ENCODE measurements at places on chromosomes 12 and 14.

- no peak for DNase-seq
These were observed 813.3 kb downstream of the BCL11B start for GRCh38 chr14:98458702-98459101.

- no peak for DNase-seq
These were observed 219.2 kb downstream of the MSRB3 start for GRCh38 chr12:65497660-65498059.

GRCh38 chr12:95115641-95116040 is 42.2 kb upstream of the NR2C1 start:
- DNase-seq: no peak

GRCh38 chr14:36271222-36271621 is 49.2 kb downstream of the MBIP start:
- no peak for DNase-seq

DNA sequence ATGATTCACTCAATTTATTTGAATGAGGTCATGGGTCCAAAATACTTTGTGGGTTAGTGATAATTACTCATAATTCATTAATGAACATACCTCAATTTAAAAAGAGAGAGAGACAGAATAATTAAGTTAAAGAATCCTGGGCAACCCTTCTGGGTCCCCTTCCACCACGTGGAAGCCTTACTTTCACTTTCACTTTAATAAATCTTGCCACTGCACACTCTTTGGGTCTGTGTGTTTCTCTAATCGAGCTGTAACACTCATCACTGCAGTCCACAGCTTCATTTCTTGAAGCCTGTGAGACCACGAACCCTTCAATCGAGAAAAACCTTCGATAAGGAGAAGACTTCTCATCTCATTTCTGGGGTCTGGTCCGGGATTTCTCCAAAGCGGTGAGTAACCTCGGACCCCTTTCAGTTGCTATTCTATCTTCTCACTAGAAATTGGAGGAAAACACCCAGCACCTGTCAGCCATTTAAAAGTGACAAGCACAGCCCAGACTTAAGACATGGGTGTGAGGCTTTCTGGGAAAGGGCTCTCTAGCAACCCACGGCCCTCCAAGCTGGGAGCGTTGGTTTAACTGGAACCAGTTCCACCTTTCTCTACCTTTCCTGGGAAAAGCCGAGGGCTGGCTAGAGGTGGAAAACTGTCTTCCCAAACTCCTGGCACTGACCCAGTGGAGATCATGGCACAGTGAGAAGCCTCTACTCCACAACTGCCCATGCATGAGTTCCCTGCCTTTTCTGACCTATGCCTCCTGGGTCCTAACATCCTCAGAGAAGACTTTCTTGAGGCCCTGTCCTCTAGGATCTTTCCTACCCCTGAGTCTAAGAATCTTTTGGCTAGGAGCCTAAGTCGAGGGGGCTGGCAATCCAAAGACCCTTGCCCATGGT is 148.8 kb upstream of the ATF7IP start:
- no peak for DNase-seq

- DNase-seq: no peak
These were observed 4.4 kb downstream of the RNF10 start for GRCh38 chr12:120538281-120539156.

DNA sequence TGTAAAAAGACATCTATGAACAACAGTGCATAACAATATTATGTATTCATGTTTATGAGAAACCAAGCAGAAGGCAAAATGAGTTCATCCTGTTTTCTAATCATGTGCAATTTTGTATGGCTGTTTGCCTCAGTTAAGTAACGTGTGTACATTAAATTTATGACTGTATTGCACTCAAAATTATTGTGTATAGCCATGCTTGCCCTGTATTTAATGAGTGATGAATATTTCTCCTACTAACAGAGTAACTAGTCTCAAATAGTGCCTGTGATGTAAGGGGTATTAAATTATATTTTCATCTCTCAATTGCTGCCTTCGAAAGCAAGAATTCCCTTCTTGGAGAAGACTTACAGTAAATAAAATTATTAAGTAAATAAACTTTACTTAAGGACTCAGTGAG is 154.2 kb downstream of the NOVA1 start:
- no peak for DNase-seq

DNA sequence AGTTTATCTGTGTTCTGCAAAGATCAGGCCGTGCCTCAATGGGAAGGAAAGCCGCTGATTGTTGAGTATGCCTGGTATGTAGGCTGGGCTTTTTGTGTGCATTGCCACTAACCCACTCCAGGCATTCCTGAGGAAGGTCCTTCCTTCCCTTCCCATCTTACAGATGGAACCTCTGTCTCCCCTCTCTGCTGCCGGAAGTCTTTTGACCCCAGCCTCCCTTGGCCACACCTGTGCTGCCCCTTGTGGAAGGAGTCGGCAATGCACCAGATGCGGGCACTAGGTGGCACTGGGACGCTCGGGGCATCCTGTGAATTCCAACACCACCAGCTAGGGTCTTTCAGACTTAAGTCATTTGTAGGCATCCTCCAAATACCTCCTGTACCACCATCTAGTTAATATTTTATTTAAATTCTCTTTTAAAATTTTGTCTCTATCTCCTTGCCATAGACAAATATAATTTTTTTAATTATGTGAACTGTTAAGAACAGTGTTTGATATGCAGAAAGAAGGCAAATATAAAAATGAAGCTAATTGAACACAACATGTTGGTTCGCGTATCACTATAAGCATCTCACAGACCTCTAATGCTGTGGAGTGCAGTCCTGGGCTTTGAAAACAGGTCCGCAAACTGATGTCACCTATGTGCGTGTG is 99.6 kb downstream of the RIN3 start:
- peak; percentile 31 for DNase-seq
